ENCODE measurements at places on chromosomes 7 and 10.

GRCh38 chr10:131573707-131574106 is 262.2 kb upstream of the TCERG1L start:
- no peaks in the 10 kb centered on the region for H3K4me1 ChIP-seq
- H3K4me3 ChIP-seq, result no peak overlapping the region
- no peaks in the 10 kb centered on the region for H3K36me3 ChIP-seq
- DNase-seq, result no peak

DNA sequence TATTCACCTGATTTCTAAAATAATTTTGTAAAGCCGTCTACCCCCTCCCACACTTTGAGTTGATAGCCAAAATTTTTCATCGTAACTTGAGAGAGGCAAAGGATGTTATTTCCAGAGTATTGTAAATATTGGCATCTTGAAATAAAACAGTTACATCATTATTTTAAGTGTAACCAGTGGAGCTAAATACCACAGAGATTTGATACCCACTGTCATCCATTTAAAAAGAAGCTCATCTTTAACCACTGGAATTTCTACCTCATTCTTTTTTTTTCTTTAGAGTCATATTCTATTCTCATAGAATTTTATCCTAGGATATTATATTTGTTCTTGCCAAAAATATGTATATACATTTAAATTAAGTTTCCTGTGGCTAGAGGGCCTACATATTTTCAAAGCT is 48.6 kb downstream of the CAMK1D start:
- H3K4me1 ChIP-seq, result peaks cover 8% of the 10 kb centered on the region
- no peak for DNase-seq
- no peaks in the 10 kb centered on the region for H3K27me3 ChIP-seq
- H3K4me3 ChIP-seq, result no peak overlapping the region

DNA sequence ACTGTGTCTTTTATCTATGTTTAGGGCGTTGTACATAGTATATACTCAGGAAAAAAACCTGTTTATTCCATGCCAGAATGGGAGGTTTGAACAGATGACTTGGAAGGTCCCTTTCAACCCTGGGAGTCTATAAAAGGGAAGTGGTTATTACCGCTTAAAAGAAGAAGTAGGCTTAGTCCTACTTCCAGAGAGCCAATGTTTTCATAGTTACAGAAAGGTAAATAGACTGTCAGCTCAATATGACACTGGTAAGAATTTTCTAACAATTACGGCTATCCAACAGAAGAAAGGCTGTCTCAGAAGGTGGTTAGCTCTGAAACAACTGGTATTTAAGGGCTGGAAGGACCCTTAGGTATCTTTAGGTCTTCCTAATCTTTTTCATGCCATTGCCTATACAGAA is 1.1 kb upstream of the TFAM start:
- H3K36me3 ChIP-seq, result peaks cover 26% of the 10 kb centered on the region
- H3K4me3 ChIP-seq, result peak overlapping the region; percentile 98
- DNase-seq, result no peak
- peaks cover 18% of the 10 kb centered on the region for H3K4me1 ChIP-seq
- peak overlapping the region; percentile 97 for H3K27ac ChIP-seq

GRCh38 chr10:43866712-43867111 is 218.0 kb upstream of the ZNF32 start:
- no peak overlapping the region for H3K27ac ChIP-seq
- peaks cover 2% of the 10 kb centered on the region for H3K4me1 ChIP-seq
- H3K4me3 ChIP-seq, result no peak overlapping the region
- no peak for DNase-seq
- no peaks in the 10 kb centered on the region for H3K36me3 ChIP-seq
- peaks cover 2% of the 10 kb centered on the region for H3K27me3 ChIP-seq

DNA sequence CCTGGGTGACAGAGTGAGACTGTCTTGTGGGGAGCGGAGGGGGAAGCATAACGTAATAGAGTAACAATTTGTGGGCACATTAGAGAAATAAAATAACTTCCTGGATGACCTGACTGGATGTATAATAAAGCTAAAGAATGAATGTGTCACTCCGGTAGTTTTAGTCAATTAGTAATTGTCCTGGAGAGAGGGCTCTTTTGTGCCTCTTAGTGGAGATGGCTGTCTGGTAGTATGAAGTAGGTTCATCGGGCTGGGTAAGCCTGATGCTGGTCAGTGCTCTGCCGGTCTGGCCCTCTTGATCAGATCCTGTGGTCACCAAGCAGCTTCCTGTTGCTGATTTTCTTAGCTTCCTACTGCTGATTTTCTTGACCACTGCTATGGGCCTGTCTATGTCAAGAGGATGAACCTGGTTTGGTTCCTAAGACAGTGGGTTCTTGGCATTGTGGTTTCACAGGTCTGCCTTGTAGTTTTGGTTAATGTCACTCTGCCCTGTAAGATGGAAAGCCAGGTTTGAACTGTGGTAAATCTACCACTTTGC is 34.1 kb downstream of the ZRANB1 start:
- no peaks in the 10 kb centered on the region for H3K27me3 ChIP-seq
- no peak overlapping the region for H3K4me3 ChIP-seq
- no peak for DNase-seq
- H3K36me3 ChIP-seq, result peaks cover 11% of the 10 kb centered on the region
- peak overlapping the region; percentile 60 for H3K27ac ChIP-seq

DNA sequence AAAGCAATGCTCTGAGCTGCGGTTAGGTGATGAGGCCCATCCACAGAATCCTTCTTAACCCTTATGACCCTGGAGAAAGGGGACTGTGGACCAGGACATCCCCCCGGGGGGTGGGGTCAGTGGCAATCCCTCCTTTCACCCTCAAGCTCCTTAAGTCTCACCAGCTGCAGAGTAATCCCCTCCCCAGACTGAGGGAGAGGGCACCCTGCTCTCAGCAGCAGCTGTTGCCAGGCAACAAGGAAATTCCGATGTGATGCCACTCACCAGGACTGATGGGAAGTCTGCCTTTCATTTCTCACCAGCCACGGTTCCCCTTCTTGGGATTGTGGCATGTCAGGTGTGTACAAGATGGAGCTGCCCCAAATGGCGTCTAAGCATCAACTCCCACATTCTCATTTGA is 129.6 kb downstream of the DOCK1 start:
- H3K36me3 ChIP-seq, result no peaks in the 10 kb centered on the region
- no peak overlapping the region for H3K27ac ChIP-seq
- peaks cover 2% of the 10 kb centered on the region for H3K4me1 ChIP-seq
- no peak for DNase-seq
- H3K27me3 ChIP-seq, result no peaks in the 10 kb centered on the region

- no peak overlapping the region for H3K4me3 ChIP-seq
- peaks cover 65% of the 10 kb centered on the region for H3K36me3 ChIP-seq
- no peaks in the 10 kb centered on the region for H3K27me3 ChIP-seq
- no peaks in the 10 kb centered on the region for H3K4me1 ChIP-seq
Observed at GRCh38 chr10:124409696-124410095, 9.0 kb downstream of the OAT start.

- no peak overlapping the region for H3K4me3 ChIP-seq
- DNase-seq, result no peak
- H3K27ac ChIP-seq, result no peak overlapping the region
- H3K36me3 ChIP-seq, result no peaks in the 10 kb centered on the region
- H3K27me3 ChIP-seq, result peaks cover 7% of the 10 kb centered on the region
Observed at GRCh38 chr10:97065686-97066660, 119.8 kb downstream of the SLIT1 start.

GRCh38 chr7:35909870-35910357 is 109.1 kb downstream of the SEPTIN7 start:
- H3K27ac ChIP-seq, result no peak overlapping the region
- H3K27me3 ChIP-seq, result no peaks in the 10 kb centered on the region
- peaks cover 19% of the 10 kb centered on the region for H3K36me3 ChIP-seq

- DNase-seq, result no peak
- H3K27ac ChIP-seq, result peak overlapping the region; percentile 2
- no peak overlapping the region for H3K4me3 ChIP-seq
- H3K36me3 ChIP-seq, result peaks cover 5% of the 10 kb centered on the region
- no peaks in the 10 kb centered on the region for H3K27me3 ChIP-seq
- peaks cover 14% of the 10 kb centered on the region for H3K4me1 ChIP-seq
Observed at GRCh38 chr7:139583826-139584553, 60.5 kb downstream of the CLEC2L start.

- no peak for DNase-seq
- no peak overlapping the region for H3K27ac ChIP-seq
- no peak overlapping the region for H3K4me3 ChIP-seq
Observed at GRCh38 chr7:11875635-11876034, 43.6 kb upstream of the THSD7A start.

GRCh38 chr10:26870766-26871165 is 10.0 kb upstream of the ABI1 start:
- peaks cover 7% of the 10 kb centered on the region for H3K4me1 ChIP-seq
- no peaks in the 10 kb centered on the region for H3K36me3 ChIP-seq
- no peak overlapping the region for H3K27ac ChIP-seq
- H3K4me3 ChIP-seq, result no peak overlapping the region

DNA sequence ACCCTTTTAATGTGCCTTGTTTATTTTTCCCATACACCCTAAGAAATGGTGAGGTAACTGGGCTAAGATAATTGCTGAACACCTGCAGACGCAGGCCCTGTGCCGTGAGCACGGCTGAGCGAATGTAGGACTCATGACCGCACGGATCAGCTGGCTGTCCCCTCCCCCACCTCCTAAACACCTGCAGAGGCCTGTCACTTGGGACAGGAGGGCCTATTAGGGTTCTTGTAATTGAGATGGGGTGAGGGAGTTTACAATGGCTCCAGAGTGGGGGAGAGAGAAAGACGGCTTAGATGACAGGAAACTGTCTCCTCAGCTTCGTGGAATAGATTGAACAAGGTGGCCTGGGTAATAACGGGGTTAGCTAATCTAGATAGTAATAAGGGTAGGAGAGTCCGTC is 291.7 kb upstream of the HABP2 start:
- H3K27ac ChIP-seq, result no peak overlapping the region
- no peaks in the 10 kb centered on the region for H3K36me3 ChIP-seq
- peaks cover 40% of the 10 kb centered on the region for H3K27me3 ChIP-seq
- no peak overlapping the region for H3K4me3 ChIP-seq
- no peaks in the 10 kb centered on the region for H3K4me1 ChIP-seq
- no peak for DNase-seq

All from naive thymus-derived CD8-positive, alpha-beta T cell (primary cell).